Esophagus muscularis mucosa (tissue), 4 donors: ENCODE measurements at places on chromosomes 6 and 20. TPM values are rescaled to one million over a fixed set of nuclear protein-coding genes. Genes with fewer than 3 reads are reported as not detected.

DNA sequence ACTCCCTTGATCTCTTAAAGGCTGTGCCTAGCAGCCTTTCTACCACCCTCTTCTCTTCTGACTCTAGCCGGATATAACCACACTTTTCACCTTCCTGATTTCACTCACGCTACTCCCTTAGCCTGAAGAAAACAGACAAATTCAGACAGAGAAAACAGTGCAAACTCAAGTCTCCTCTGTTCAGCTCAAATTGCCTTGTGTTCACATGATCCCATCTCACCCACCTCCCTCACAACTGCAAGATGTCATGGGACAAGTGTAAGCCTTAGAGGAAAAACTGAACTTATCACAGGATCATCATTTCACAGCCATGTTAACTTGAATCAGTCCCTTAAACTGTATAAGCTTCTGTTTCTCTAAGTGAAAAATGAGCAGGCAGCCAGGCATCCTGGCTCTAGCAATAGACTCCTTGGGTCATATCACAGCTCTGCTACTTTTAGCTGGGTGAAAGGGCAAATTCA is 66.5 kb upstream of the TENT5A start:
- DNase-seq, result no peak

DNA sequence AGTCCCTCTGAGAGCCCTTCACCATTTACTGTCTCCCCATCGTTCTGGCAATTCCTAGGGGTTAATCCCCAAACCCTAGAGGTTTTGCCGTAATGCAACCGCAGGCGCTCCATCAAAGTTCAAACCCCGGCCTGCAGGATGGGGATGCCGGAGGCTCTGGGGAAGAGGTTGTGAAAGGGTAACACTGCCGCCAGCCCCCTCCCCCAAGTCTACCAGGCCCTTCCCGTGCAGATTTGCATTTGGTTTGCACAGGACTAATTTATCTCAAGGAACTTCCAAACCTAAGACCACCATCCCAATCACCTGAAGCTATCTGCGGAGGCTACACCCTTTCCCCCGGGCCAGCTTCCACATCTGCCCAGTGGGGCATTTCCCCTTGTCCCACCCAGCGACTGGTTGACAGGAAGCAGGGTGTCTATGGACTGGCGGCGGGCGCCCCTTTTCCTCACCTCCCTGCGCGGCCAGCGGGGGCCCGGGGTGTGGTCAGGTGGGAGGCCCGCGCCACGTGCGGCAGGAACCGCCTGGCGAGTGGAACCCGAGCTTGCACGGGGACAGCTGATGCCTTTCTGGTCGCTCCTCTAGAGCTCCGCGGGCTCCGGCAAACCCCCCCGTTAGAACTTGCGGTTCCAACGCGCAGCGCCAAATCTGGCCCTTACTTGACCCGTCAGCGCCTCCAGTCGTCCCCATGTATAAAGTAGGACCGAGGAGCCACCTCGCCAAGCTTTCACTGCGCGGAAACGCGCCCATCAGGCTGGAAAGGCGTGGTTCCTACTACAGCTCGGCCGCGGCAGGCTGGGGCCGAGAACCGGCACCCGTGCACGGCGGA is 9.4 kb upstream of the SLC4A11 start:
- no peak for DNase-seq

DNA sequence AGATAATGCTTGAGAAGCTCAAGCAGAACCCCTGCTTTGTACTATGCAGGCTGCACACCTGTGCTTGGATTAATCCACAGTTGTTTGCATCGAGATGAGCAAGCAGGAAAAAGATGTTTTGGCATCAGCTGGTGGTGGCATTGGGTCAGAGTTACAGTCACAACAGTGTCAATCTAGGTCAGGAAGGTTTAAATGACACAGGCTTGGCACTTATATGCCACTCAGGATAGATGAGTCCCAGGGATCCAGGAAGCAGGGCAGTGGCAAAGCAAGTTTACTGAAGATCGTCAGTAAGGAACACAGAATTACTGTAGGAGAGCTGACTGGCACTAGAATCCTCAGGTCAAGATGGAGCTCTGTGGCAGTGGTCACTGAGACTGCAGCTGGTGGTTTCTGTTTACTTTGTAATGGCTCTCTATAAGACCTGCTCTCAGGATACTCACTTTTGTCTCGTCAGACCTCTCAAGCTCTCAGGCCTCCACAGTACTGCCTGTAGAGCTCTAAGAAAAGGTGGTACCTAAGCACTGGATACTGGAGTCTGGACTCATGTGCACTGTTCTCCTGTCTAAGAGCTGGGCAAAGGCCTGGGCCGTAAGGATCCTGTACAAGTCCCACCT is 110.1 kb upstream of the HS3ST5 start:
- DNase-seq, result no peak

DNA sequence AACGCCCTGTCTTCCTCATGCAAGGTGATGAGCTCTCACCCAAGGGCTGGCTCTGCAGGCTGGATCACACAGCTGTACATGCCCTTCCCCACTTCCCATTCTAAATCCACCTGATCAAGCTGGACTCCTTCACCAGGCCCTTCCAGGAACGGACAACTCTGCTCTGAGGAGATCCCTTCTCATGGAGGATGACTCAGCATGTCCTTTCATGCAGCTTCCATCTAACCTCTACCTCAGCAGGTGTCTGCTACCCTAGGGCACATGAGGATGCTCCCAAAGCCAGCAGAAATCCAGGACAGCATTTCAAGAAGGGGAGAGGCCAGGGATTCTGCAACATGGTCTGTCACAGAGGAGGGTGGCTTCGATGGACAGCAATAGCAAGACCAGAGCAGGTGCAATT is 61.2 kb downstream of the PCSK2 start:
- DNase-seq, result no peak

- DNase-seq, result no peak
Observed at GRCh38 chr20:32751702-32752457, 8.6 kb upstream of the COMMD7 start.

DNA sequence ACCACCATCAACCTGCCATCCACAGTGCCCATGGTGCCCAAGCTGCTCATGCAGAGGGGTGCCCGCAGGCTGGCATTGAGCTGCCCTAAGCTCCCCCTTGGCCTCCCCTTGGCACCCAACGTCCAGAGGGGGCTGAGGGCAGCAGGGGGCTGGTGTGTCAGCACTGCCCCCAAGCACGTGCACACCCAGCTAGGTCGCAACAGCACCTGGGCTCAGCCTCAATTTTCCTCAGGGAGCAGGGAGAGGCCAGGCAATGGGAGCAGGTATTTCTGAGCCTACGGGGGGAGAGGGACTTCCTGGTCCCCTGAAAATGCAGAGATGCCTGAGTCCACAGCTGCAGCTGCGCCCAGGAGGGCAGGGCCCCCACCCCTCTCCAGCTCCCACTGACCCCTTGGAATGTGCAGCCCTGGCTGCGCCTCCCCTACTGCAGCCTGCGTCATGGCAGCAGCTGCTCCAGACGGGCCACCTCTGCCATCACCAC is 204.2 kb downstream of the ANKRD60 start:
- no peak for DNase-seq

DNA sequence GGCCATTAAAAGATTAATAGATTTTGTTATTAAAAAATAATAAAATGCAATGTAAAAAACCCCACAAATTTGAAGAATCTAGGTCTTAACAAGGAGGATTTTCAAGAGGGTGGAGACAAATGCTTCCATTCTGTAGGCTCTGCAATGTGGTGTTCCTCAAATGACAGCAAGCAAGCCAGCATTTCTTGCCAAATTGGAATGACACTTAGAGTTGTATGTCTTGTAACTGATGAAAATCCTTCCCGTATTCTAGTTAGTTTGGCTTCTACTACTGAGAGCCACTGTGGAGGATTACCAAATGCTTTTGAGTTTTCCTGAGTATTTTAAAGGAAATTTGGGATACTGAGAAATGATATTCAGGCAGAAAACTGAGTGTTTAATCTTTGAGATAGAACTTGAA is 1225.5 kb upstream of the CITED2 start:
- DNase-seq, result no peak

GRCh38 chr6:155306958-155307357 is 7.3 kb downstream of the TFB1M start:
- DNase-seq, result no peak

GRCh38 chr6:148332088-148332487 is 10.6 kb upstream of the SASH1 start:
- DNase-seq, result no peak

- no peak for DNase-seq
Observed at GRCh38 chr20:56582542-56582941, 46.6 kb upstream of the TFAP2C start.

GRCh38 chr20:41155261-41155660 is 17.9 kb downstream of the PLCG1 start:
- no peak for DNase-seq

GRCh38 chr6:155974811-155975323 is 519.2 kb upstream of the NOX3 start:
- no peak for DNase-seq

GRCh38 chr6:164266851-164267250 is 852.3 kb downstream of the QKI start:
- no peak for DNase-seq

DNA sequence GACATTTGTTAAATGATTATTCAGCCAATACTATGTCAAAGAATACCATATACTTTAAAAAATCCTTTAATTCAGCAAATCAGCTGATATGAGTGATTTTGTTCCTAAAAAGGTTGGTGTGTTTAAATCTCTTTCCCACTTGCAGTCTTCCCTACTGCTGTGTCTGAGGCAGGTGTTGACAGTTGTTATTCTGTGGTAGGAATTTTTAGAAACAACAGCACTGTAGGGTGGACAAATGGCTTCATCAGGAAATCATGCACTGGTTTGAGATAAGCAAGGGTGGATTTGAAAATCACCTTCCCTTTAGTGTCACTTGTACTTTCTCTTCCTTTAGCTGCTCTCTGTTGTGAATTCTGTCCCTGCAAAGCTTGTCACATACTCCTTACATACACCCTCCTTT is 213.7 kb upstream of the SGK1 start:
- no peak for DNase-seq

- DNase-seq, result no peak
Observed at GRCh38 chr6:36813526-36813925, 25.7 kb downstream of the CPNE5 start.

- DNase-seq, result no peak
Observed at GRCh38 chr20:4836935-4837334, 115.2 kb downstream of the PRND start.

- no peak for DNase-seq
Observed at GRCh38 chr20:46256293-46256692, 52.0 kb downstream of the CDH22 start.

- no peak for DNase-seq
Observed at GRCh38 chr20:42336576-42336975, 718.4 kb upstream of the CHD6 start.

DNA sequence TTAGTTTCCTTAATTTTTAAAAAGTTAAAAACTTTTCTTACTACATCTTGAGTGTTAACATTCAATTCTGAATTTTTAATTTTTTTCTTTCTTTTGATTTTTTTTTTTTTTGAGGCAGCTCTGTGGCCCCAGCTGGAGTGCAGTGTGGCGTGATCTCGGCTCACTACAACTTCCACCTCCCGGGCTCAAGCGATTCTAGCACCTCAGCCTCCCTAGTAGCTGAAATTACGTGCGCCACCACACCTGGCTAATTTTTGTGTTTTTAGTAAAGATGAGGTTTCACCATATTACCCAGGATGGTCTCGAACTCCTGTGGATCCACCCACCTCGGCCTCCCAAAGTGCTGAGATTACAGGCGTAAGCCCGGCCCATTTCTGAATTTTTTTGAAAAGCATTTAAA is 1.2 kb downstream of the DDX43 start:
- DNase-seq, result no peak

DNA sequence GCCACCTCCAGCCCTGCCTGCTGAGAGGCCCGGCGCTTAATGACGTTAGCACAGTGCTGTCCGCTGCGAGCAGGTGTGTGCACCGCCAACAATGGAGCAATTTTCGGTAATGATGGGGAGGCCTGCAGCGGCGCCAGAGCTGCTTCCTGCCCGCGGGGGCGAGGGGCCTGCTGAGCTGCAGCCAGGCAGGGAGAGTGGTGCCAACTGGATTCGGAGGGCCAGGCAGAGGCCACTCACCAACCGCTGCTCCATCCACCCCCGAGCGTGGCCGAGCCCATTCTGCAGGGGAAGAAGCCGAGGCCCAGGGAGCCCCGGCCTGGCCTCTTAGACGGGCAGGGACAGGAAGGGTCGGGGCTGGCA is 9.6 kb downstream of the HRH3 start:
- no peak for DNase-seq

DNA sequence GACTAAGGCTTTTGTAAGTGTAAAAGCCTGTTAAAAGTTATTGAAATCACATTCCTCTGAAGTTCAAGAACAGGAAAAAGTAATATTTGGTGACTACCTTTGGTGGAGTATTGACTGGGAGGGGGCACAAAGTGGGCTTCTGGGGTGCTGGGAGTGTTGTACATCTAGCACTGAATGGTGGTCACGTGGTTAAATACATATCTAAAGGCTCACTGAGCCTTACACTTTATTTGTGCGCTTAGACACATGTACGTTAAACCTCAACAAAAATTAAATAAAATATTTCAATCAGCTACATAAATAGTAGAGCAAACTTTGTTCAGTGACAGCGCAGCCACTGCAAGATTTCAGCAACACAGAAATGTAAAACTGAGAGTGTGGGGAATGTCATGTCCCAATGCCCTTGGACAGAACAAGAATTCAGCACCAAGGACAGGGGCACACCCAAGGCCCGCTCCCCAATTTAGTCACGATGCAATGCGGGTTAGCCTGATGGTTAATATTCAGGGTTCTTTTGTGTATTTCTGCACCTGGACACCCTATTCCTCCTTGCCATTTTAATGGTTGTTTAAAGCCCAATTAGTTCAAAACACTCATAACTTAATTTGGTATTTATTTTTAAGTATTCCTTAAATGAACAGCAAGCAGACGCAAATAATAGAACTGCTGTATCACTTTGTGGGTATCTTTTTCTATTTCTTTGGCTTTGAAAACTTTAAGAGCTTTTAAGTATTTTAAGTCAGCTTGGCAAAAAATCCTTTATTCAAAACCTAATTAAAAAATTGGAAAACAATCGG is 37.4 kb downstream of the ANGPT4 start:
- DNase-seq, result no peak

DNA sequence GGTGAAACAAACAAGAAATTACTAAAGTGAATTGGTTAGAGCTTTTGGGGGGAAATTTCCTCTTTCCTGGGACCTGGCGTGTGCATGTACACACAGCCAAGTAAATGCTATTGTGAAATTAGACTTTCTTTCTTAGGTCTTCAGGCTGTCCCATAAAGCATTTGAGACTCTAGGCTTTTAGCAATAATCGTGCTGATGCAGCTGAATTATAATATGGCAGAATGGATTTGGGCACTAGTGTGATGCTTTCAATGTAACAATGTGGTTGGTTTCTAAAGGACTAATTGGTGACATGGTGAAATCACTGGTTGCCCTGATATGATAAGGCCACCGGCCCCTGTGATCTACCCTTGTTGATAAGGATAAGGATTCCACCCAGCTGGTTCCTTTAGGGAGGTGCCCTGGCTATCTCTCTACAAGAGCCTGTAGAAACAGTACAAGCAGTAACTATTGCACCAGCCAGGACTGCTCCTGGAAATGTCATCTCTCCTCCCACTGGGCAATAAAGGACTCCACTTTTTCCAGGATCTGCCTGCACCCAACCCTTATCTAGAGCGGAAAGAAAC is 164.1 kb downstream of the TFAP2A start:
- DNase-seq, result no peak

The TMEM181 gene
- 21.6 TPM for total RNA-seq

The FOXO3 gene
- total RNA-seq, result 125 TPM

The ADGB gene
- total RNA-seq, result not detected

The FAM83C gene
- not detected for total RNA-seq

The TREM2 gene
- 1.6 TPM for total RNA-seq

The CCN5 gene
- 425 TPM for total RNA-seq

The TMEM217 gene
- total RNA-seq, result 0.57 TPM
